Activated CD4-positive, alpha-beta T cell treated with anti-CD3 and anti-CD28 coated beads for 4 hours (primary cell): ENCODE measurements at places on chromosomes 4 and X.

DNA sequence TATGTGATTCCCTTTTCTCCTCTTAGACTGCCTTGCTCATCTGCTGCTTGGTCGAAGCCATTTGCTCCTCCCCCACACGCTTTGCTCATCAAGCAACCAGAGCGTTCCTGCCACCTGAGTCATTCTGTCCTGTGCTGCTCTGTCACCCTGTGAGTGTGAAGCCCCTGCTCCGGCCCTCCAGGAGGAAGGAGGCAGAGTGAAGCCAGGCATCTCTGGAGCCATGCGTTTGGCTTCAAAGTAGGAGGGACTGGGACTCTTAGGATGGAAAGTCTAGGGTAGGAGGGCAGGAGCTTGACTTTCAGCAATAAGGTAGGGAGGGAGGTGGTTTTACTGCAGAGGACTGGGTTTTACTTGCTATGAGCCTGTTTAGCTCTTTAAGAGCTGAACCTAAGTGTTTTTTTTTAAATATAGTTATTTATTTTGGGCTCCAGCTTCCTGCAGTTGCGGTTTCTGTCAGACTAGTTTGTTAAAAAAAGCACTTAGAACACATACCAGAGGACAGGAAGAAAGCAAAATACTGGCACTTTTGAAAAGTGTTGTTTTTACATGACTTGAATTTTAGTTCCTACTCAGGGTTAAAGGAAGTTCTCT is 63.6 kb downstream of the SPINK2 start:
- peak; percentile 79 for DNase-seq

DNA sequence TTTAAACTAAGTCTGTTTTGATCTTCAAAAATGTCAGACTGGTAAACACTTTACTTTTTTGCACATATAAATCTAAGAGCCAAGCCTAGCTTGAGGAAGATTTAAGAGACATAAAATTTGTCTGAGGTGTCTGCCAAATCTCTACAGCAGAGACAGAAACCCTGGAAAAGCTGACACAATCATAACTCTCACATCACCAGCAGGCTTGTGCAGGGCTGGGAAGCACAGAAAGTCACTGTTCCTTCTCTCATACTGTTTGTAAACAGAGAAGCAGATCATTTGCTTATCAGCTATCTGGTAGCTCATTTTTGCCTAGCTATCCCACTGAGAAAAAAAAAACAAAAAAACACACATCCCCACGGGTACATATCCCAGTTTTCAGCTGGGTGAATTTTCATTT is 7.0 kb downstream of the ENOX2 start:
- no peak for DNase-seq

- DNase-seq: no peak
Observed at GRCh38 chr4:177448850-177449249, 6.6 kb upstream of the AGA start.

GRCh38 chrX:70434352-70434866 is 10.2 kb upstream of the DLG3 start:
- DNase-seq: peak; percentile 56

GRCh38 chrX:49230500-49231232 is 2.5 kb downstream of the CACNA1F start:
- DNase-seq: peak; percentile 45

DNA sequence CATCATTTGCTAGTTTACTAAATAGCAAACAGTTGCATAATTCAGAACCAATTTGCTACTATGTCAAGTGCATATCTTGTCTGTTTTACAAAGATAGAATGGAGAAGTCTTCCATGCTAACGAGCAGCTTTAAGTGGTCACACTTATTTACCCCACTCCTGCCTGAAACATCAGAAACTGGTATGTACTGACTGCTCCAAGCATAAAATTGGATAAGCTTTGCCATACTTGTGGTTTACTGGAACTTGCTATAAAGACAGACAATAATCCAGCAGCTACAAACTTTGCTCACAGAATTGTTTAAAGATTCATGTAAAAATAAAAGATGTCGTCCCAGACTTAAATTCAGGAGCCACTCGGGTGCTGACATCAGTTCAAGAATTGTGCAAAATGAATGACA is 13.3 kb upstream of the CDKL2 start:
- DNase-seq: no peak

DNA sequence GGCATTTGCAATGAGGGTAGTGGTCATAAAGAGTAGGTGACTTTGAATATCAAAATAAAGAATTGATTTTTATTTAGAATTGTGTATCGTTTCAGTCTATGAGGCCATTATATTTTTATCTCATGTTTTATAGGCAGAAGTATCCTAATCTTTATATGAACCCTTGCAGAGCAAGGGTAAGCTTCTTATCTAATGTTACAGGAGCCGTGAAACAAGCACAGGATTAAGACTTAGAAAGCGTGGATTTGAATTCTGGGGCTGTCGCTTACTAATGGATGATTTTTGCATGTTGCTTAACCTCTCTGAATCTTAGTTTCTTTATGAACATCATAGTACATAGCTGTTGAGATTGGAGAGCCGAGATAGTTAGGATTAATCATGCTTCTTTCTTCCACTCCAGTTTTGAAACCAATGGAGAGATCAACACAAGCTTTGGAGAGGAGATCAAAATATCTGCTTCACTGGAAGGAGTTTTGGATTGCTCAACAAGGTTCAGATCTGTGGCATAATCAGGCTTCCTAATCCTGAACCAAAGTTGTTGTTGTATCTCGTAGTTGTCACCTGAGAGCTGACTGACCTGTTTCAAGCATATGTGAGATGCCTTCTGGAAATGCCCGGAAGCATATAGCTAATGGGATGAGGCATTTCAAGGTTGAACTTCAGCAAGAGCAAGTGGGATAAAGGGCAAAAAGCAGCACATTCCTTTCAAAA is 166.9 kb upstream of the GK2 start:
- DNase-seq: no peak

- no peak for DNase-seq
Observed at GRCh38 chr4:81179326-81179725, 35.7 kb downstream of the PRKG2 start.

- no peak for DNase-seq
Observed at GRCh38 chr4:3121110-3121509, 46.6 kb downstream of the HTT start.

GRCh38 chr4:42751587-42751986 is 94.7 kb upstream of the ATP8A1 start:
- DNase-seq: no peak

DNA sequence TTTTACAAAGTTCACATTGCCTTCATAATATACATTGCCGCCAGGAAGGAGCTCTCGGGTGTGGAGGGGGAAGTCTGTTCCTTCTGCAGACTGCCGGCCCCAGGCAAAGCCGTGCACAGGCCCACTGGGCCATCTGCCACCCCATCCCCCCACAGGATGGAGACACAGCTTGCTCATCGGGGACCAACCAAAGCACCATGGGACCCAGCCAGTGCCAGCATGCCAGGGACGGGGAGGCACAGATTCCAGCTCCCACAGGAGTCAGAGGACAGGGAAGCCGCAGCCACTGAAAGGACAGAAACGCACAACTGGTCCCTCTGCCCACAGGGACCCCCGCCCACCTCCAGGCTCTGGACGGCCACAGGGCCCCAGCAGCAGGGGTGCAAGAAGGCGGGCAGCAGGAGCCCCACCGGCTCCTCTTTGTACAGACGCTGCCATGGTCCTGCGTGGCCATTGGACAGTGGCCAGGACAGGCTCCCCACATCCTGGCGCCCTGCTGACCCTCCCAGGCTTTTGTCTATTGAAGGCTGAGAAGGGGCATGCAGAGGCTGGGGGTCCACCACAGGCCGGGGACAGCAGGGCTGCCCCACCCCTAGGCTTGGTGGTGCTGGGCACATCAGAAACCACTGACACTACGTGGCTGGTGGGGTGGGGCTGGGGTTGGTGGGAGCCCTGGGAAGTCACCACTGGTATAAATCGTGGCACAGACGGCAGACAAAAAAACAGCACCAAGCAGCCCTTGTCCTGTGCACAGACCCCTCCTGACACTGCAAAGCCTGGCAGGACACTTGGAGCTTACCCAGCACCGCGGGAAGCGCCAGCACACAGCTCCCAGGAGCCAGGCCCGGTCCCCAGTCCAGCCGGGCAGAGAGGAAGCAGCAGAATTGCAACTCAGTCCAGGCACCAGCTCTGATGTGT is 89.0 kb downstream of the FAM53A start:
- DNase-seq: no peak

DNA sequence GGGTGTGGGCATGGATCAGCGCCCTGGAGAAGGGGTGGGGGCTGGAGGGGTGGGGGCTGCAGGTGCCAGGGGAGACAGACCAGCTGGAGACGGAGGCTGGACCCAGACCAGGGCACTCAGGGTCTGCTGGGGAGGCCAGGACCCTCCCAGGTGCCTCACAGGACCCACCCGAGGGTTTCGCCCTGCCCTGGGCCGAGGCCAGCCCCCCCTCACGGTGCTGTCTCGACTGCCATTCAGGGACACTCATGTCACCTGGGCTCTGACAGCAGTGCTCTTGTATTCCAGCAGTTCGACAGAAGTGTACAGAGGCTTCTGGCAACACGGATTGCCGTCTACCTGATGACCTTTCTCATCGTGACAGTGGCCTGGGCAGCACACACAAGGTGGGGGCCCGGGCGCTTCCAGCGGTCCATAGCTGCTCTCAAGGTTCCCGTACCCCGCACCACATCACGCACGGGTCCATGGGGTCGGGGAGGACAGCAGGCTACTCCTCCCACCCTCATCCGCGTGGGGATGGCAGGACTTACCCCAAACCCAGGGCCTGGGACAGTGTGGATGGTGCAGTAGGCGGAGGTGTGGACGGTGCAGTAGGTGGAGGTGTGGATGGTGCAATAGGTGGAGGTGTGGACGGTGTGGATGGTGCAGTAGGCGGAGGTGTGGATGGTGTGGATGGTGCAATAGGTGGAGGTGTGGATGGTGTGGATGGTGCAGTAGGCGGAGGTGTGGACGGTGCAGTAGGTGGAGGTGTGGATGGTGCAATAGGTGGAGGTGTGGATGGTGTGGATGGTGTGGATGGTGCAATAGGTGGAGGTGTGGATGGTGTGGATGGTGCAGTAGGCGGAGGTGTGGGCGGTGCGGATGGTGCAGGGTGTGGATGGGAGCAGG is 18.1 kb downstream of the TMEM175 start:
- DNase-seq: no peak

DNA sequence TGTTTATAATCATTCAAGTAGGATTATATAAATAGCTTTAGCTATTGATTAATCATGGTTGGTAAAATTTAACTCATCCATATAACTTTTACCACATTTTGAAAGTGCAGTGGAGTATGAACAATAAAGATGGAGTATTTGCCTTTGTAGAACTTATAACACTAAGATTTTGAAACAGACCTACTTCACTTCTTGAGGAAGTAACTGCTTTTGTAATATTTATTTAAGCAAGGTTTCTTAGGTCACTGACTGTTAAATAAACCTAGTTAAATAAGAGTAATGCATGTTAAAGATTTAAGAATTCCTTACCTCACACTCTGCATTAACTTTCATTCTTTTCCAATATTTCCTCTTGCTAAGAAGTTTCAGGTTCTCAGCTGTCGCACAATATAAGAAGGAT is 242.5 kb downstream of the CFAP299 start:
- no peak for DNase-seq

DNA sequence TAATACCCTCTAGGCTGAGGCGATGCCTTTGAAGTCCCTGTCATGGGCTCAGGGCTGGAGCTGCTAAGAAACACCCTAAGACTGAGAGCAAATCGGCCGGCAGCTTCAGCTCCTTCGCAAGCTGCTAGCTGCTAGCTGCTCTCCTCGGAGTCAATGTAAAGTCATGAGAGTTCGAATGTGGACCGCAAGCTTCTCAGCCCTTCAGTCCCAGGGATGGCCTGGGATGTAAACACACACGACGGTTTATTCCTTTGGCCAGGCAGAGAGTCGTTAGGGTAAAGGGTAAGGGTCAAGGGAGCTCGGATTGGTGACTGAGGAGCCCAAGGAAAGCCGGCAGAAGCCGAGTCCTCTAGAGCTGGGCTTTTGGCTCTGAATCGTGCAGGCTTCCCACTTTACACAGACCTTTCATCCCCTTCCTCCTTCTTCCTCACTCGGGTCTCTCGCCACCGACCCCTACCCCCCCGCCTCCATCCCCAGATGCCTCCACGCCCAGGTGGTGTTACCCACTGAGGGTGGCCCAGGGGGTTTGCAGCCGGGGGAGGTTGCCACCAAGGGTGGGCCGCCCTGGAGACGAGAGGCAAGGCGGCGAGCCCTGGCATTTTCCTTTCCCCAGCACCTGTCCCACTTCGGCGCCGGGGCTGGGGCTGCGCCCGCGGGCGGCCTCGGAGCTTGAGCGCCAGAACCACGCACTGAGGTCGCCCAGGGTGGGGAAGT is 3.1 kb upstream of the BCORL1 start:
- no peak for DNase-seq

DNA sequence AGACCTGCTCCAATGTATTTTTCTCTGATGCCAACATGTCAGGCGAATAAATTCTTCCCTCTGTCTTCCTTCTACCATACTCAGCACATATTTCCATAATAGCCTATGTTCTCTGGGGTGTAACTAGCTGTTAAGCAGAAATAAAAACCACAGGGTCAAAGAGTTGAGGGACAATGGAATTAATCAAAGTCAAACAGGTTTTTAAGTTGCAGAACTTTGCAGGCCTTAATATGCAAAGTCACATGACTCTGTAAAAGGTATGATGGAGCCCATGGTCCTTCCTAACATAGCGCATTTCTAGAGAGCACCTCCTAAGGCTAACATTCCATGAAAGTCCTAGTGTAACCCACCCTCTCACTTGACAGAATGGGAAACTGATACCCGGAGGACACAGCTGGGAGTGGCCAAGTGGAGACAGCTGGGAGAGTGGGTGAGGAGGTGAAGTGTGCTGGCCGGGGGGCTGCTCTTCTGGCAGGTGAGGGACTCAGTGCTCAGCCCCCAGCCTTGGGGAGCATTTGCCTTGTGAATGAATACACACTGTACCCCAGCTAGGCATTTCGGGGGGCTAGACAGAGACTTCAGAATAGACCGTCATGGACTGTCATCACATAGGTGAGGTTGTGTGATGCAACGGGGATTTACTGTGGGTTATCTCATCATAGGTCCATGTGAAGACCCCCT is 8.4 kb upstream of the SORCS2 start:
- DNase-seq: no peak

DNA sequence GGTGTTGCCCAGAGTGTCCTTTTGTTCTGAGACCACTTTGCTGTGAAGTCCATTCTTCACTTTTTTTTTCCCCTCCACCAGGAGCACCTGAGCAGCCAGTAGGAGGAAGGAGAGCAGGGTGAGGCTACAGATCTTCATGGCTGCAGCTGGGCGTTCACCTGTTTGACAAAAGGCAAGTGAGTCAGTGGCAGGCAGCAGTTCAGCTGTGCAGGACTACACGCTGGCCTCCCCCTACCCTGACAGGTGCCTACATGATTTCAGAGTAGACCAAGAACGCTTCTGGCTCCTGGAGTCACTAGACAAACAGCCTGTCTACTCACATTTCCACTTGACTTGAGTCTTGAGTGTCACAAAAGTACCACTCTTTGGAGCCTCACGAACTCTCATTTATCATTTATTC is 2.0 kb downstream of the FGFBP1 start:
- no peak for DNase-seq
